ENCODE measurements at places on chromosomes 6 and 20.

GRCh38 chr6:45371924-45372573 is 5.7 kb downstream of the SUPT3H start:
- no peak for DNase-seq

- DNase-seq, result no peak
Observed at GRCh38 chr6:114064862-114065261, 93.9 kb upstream of the HDAC2 start.

GRCh38 chr6:139917951-139918630 is 543.6 kb upstream of the CITED2 start:
- no peak for DNase-seq

- peak; percentile 69 for DNase-seq
Observed at GRCh38 chr6:39411465-39411864, 89.0 kb upstream of the KCNK16 start.

DNA sequence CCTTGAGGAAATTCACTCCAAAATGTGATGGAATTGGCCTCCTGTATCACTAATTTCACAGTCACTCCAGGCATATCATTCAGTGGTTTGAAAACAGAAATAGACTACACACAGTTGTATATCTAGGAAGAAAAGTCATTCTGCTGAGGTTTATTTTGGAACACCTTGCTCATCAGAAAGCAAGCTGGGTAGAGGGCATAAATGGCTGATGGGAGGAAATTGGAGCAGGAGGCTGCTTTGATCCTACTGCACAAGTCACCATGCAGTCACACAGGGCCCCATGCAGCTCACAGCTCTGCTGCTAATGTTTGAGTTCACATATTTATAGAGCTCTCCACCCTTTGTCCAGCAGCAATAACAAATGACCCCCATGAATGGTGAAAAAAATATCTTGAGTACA is 12.3 kb downstream of the NHLRC1 start:
- no peak for DNase-seq

DNA sequence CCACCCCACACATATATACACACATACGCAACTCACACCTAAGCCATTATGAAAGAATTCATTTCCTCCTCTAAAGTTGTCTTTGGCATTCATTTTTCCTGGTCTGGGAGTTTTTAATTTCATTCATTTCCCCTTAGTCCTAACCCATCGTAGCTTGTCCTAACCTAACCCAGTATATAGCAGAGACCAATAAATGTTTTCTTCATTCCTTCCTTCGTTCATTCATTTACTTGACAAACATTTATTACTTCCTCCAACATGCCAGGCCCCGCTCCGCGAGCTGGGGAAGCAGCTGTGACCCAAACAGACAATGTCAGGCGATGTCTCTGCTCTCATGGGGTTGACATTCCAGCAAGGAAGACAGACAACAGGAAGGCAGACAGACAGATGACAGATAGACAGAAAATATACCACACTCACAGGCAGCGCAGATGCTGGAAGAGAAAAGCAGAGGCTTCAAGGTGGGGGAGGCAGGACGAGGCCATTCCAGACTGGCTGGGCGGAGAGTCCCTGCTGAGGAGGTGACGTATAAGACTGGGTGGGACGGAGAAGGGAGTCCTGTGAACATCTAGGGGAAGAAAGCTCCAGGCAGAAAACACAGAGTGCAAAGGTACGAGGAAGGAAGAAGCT is 33.7 kb upstream of the SIRPA start:
- peak; percentile 71 for DNase-seq

DNA sequence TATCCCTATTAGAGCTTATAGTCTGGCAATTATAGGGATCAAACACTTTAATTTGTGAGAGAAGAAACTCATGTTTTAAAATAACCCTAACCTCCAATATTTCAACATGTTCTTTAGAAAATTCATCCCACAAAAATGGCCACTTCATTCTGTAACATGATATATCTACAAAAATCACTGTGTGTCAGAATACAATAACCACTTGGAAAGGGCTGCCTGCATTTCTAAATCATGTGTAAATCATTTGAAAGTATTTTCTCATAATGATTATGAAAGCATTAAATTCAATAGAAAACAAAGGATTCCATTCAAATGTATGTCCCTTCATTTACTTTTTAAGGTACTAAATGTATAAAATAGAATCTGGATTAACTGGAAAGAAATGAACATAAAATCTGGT is 101.4 kb upstream of the NHSL1 start:
- peak; percentile 16 for DNase-seq

DNA sequence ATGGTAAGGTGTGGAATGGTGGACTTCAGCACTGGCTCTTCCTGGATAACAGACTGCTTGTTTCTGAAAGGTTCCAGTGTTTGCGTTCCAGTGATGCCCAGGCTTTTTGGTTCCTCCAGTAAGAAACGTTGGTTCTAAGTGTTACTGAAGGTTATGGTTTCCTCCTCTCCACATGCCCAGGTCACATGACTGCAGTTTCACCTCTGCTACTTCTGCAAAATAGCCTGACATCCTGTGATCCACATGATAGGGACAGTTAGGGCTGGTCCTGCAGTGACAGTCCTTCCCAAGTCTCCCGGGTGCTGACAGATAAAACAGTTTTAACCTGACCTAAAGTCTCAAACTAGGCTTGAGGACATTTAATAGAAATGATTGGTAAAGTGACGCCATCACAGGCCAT is 132.2 kb upstream of the CST7 start:
- DNase-seq, result no peak

Data from brain microvascular endothelial cell (primary cell).